ENCODE measurements at places on chromosomes 4 and X.

GRCh38 chrX:53262189-53262917 lies 19.0 kb downstream of the IQSEC2 start:
- no peak for DNase-seq

GRCh38 chr4:10532155-10532554 lies 74.9 kb upstream of the ZNF518B start:
- no peak for DNase-seq

DNA sequence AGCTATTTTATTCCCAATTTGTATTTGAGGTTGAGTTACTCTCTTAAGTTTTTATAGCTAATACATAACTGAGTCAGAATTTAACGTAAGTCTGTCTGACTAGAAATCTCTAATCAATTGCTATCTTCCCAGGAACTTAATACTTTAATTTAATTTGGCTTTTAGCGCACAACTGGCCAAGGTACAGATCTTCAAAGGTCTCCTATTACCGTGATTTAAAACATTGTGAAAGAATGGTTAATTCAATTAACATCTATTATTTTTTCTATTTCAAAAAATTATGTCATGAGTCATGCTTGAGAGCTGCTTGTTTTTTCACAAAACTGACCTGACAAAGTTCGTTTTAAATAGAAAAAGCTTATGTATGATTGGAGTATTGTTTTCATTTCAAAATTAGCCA lies 22.0 kb upstream of the PLA2G12A start:
- DNase-seq, result no peak

- DNase-seq, result no peak
Measured at GRCh38 chr4:87532109-87532508, 2.9 kb upstream of the SPARCL1 start.

DNA sequence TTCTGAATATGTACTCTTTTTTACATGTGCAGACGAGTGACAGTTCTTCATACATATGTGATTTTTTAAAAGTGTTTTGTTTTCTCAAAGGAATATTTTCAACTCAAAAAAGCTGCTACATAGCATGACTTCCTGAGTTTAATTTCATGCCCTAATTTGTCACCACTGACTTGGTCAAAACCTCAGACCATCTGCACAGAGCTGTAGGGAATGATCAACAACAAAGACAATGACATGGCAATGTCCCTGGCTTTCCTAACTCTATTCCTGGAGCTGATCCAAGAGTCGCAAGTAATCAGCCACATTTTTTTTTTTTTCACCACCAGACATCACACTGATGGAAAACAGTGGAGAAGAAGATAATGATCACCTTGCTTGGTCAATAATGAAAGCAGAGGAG lies 97.7 kb downstream of the TMA16 start:
- DNase-seq, result no peak

- DNase-seq, result no peak
Measured at GRCh38 chrX:96650023-96650422, 34.6 kb upstream of the DIAPH2 start.

DNA sequence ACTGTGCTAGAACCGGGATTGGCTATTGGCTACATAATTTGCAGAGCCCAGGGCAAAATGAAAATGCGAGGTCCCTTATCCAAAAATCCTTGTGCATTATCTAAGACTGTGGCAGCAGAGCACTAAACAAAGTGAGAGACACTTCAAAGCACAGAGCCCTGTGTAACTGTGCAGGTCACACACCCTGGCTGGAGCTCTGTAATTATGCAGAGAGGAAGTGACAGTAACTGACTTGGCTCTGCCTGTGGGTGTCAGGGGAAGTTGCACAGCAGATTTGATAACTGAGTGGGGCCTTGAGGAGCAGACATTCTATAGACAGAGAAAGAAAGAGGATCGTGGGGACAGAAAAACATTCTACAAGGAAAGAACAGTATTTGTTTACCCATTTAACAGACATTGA lies 173.5 kb upstream of the FMR1 start:
- no peak for DNase-seq

- no peak for DNase-seq
Measured at GRCh38 chrX:78624962-78625909, 33.9 kb downstream of the RTL3 start.

DNA sequence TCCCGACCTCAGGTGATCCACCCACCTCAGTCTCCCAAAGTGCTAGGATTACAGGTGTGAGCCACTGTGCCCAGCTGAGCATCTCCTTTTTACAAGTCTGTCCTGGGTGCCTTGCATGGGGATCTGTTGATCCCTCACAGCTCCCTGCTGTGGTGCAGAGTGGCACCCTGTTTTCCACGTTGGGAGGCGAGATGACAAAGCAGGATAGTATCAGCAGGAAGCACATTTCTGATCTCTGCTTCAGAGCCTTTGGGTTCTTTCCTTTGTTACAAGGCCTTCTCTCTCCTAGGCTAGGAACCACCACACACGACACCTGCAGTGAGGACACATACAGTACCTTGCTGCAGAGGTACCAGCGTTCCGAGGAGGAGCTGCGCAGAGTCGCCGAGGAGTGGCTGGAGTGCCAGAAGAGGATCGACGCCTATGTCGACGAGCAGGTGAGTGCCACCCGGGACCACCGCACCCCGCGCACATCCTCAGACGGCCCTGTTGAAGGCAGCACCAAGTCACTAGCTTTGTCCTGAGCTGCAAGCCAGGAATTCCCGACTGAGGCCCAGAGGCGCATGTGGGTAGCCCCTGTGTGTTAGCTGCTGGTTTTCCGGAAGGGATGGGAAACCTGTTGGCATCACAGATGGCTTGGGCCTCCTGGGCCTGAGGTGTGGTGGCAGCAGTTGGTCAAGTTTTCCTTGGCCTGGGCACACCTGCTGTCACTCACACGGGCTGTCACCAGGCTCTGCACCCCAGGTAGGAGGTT lies 109.6 kb downstream of the TNIP2 start:
- no peak for DNase-seq

GRCh38 chr4:134345244-134345643 lies 143.7 kb upstream of the PABPC4L start:
- DNase-seq, result no peak

DNA sequence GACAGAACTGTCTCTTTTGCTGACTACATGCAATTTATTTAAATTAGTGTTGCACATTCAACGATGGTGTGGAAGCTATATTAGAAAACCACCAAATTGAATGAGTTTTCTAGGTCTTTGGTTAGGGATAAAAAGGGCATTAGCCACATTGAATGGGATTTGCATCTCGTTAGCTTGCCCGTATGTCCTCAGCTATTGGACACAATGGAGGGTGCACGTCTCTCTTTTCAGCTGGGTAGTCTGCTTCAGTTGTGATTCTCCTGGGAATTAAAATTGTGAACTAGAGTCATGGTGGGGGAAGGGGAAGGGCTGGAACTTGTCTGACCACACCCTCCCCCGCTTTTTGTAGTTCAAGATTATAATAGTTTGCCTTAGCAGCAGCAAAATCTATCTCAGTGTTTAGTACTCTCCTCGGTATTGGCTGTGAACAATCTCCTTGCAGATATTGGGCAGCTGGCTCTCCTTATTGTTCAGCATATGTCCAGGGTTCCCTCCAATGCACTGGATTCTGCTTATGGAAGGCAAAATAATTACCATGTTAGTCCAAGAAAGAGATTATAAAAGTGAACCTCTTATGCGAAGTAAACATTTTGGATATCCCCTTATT lies 23.3 kb downstream of the TRIM2 start:
- no peak for DNase-seq

- no peak for DNase-seq
Measured at GRCh38 chr4:38223306-38223705, 263.1 kb downstream of the PTTG2 start.

- no peak for DNase-seq
Measured at GRCh38 chr4:82642331-82642730, 80.5 kb upstream of the TMEM150C start.

DNA sequence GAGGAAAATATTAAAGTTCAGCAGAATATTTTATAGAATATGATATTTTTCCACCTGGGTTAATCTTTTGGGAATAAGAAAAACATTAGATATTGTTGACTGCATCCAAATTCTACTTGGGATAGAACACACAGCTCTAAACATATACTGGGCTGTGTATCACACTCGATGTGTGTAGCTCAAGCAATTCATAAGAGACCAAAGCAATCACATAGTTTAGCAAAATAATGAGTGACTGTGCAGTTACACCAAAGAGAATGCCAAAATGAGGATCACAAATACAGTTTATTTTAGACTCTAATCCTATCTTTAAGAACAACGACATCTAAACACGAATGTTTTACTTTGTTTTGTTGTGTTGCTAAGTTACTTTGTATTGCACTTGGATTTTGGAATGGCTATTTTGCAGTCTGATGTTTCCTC lies 101.2 kb downstream of the CBR4 start:
- DNase-seq, result no peak

DNA sequence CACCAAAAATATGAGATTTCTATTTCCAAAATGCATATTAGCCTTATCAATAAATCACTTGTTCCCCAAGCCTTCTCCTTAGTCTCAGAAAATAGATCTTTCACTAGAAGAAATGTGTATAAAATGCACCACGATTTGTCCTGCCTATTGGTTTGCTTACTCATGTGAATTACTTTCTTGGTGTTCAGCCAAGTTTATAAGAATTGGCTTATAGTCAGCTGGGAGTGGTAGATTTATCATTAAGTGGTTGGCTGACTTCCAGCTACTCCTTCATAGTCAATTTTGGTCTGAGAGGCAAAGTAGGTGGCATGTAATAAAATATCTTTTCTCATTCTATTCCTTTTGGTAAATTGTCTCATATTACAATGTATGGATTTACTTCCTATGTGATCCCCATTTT lies 1.3 kb downstream of the SULT1E1 start:
- DNase-seq, result no peak

- DNase-seq, result no peak
Measured at GRCh38 chr4:40405193-40405592, 70.1 kb downstream of the CHRNA9 start.

- no peak for DNase-seq
Measured at GRCh38 chr4:4591071-4591470, 49.2 kb upstream of the STX18 start.

DNA sequence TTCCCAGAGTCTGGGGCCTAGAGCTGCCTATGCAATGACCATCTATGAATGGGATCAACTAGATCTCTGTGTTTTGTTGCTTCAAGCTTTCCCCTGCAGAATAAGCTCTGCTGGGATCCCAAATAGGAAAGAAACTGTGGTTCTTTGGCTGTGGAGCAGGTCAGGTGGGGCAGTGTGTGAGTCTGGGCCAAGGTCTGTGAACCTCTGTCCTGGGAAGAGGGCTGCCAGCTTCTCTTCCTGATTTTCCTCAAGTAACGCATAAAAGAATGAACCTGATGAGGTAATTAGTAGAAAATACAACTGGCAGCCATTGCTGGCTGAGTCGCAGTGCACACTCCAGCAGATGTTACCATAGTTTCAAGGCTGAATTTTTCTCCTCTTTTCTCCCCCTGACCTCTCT lies 4.6 kb upstream of the PIN4 start:
- no peak for DNase-seq

- no peak for DNase-seq
Measured at GRCh38 chr4:2800691-2801596, 8.1 kb downstream of the SH3BP2 start.

DNA sequence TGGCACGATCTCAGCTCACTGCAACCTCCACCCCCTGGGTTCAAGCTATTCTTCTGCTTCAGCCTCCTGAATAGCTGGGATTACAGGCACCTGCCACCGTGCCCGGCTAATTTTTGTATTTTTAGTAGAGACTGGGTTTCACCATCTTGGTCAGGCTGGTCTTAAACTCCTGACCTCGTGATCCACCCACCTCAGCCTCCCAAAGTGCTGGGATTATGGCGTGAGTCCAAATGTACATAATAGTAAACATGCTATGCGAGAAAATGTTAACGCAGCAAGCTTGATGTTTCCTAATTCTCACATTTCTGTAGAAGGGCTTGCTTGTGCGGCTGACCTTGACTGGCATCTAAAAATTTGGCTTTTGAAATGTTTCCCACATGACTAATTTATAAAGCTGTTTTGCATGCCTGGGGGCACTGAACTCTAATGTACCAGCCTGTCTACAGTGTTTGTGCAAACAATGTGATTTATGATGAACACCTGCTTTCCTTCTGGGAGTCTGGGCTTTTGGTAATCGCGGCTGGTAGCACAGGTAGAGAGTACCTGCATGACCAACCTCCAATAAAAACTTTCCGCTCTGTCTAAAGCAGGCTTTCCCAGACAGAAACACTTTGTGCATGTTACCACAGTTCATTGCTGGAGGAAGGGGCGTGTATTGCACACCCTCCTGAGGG lies 216.8 kb downstream of the IL15 start:
- no peak for DNase-seq

- DNase-seq, result no peak
Measured at GRCh38 chr4:17284323-17285175, 227.3 kb downstream of the QDPR start.

- no peak for DNase-seq
Measured at GRCh38 chr4:10529291-10530136, 72.3 kb upstream of the ZNF518B start.

- DNase-seq, result no peak
Measured at GRCh38 chr4:15148199-15148598, 145.9 kb downstream of the CPEB2 start.

- DNase-seq, result no peak
Measured at GRCh38 chr4:42148425-42148824, 4.0 kb downstream of the BEND4 start.

DNA sequence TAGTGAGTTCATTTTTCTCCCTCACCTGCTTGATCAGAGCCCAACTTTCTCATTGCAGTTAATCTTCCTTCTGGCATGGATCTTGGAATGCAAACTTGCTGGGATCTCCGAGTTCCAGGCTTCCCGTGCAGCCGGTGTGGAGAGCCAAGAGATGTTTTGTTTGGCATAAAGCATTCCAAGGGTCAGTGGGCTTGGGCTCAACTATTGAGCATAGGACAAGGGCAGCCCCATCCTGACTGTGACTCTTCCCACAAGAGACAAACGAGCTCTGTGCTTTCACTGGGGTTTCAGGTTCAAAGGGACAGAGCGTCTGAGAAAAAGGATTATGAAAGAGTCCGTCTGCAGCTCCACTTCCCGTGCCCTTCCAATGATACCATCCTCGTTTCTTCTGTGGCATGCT lies 10.5 kb downstream of the TLR7 start:
- DNase-seq, result no peak

DNA sequence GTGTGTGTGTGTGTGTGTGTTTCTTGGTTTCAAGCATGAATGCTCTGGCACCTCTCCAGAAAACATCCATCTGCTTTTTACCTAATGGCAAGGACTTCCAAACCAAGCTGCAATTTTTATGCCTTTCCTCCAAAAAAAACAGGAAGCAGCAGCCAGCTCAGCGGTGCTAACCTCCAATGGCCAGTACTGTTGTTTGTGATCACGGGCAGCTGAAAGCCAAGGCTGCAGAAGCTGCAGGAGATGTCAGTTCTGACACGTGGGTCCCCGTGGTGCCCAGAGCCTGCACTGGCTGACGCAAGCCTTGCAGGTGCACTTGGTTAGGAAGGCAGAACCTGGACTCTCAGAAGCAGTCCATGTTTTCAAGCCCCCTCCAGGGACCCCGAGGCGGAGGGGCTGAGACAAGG lies 313.6 kb upstream of the DDX53 start:
- DNase-seq, result no peak

DNA sequence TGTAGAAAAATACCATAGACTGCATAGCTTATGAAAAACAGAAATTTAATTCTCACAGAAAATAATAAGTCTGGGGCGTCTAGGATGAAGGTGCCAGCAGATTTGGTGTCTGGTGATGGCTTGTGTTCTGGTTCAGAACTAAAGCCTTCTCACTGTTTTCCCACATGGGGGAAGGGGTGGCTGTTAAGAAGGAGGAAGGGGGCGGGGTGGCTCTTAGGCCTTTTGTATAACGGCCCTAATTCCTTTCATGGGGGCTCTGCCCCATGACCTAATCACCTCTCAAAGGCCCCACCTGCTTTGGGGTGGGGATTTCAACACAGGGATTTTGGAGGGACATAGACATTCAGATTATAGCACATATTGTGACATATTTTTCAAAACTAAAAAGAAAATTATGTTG lies 173.2 kb upstream of the TECRL start:
- DNase-seq, result no peak

- DNase-seq, result peak; percentile 81
Measured at GRCh38 chr4:18021720-18022571, at the start of gene LCORL. Gene LCORL, minus strand, starts transcription at chr4:18021755. Its CDS starts 4 bp downstream, at chr4:18021751.
